ENCODE measurements at places on chromosomes 13 and 19. TPM values are rescaled to one million over a fixed set of nuclear protein-coding genes. Genes with fewer than 3 reads are reported as not detected.

URAD gene
- total RNA-seq = not detected

SPRED3 gene
- 2.6 TPM for total RNA-seq

ZNF30 gene
- 5.9 TPM for total RNA-seq

ZNF486 gene
- total RNA-seq = 15.5 TPM

ZNF560 gene
- total RNA-seq = 0.34 TPM

GIPC1 gene
- 31.7 TPM for total RNA-seq

CEACAM8 gene
- total RNA-seq = not detected

MAP4K1 gene
- 299 TPM for total RNA-seq

SHISA7 gene
- not detected for total RNA-seq

TMEM272 gene
- total RNA-seq = 1.00 TPM

GPR4 gene
- not detected for total RNA-seq

ZNF66 gene
- total RNA-seq = 16.7 TPM

ELSPBP1 gene
- not detected for total RNA-seq

ONECUT3 gene
- not detected for total RNA-seq

CAPS gene
- total RNA-seq = 25.0 TPM

FBXO27 gene
- not detected for total RNA-seq

ATXN8OS gene
- total RNA-seq = not detected

ATP4B gene
- not detected for total RNA-seq

GRCh38 chr19:38656171-38656981, 8.9 kb downstream of the ACTN4 start:
- peaks cover 36% of the 10 kb centered on the region for H3K36me3 ChIP-seq
- peak overlapping the region; percentile 88 for H3K27ac ChIP-seq
- H3K4me3 ChIP-seq = peak overlapping the region; percentile 72
- H3K4me1 ChIP-seq = peaks cover 61% of the 10 kb centered on the region
- peaks cover 2% of the 10 kb centered on the region for H3K27me3 ChIP-seq

GRCh38 chr19:13833330-13834243, 38.3 kb downstream of the ZSWIM4 start:
- peaks cover 30% of the 10 kb centered on the region for H3K36me3 ChIP-seq
- peaks cover 28% of the 10 kb centered on the region for H3K4me1 ChIP-seq
- H3K4me3 ChIP-seq = peak overlapping the region; percentile 88
- H3K27ac ChIP-seq = peak overlapping the region; percentile 83

- no peak overlapping the region for H3K27ac ChIP-seq
- DNase-seq = no peak
- no peaks in the 10 kb centered on the region for H3K27me3 ChIP-seq
Observed at GRCh38 chr13:113273851-113274590, 23.0 kb upstream of the LAMP1 start.

GRCh38 chr13:73082471-73082870, 23.7 kb downstream of the KLF5 start:
- no peak overlapping the region for H3K4me3 ChIP-seq
- no peak for DNase-seq
- H3K27ac ChIP-seq = no peak overlapping the region
- no peaks in the 10 kb centered on the region for H3K27me3 ChIP-seq
- no peaks in the 10 kb centered on the region for H3K4me1 ChIP-seq
- no peaks in the 10 kb centered on the region for H3K36me3 ChIP-seq

DNA sequence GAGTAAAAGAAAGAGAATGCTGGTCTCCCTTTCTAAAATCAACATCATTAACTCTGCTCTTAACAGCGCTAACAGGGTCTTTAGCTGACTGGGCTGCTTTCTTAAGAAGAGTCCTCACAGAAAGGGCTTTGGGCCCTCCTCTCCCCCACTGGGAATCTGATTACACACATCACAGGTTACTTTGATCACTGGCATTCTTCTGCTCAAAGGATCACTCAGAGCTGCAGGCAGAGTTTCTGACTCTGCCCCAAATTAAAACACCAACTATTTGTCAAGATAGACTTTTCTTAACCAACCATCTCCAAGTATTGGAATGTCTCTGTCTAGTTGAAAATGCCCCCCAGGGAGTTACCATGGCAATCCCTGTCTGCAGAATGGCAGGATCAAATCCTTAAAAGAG, 31.1 kb upstream of the SIAH3 start:
- peaks cover 10% of the 10 kb centered on the region for H3K27me3 ChIP-seq
- no peaks in the 10 kb centered on the region for H3K36me3 ChIP-seq
- no peak overlapping the region for H3K4me3 ChIP-seq
- no peaks in the 10 kb centered on the region for H3K4me1 ChIP-seq
- no peak for DNase-seq
- no peak overlapping the region for H3K27ac ChIP-seq

- no peaks in the 10 kb centered on the region for H3K4me1 ChIP-seq
- DNase-seq = no peak
- peaks cover 29% of the 10 kb centered on the region for H3K27me3 ChIP-seq
- no peaks in the 10 kb centered on the region for H3K36me3 ChIP-seq
- H3K4me3 ChIP-seq = no peak overlapping the region
Observed at GRCh38 chr19:15701757-15702533, 25.9 kb upstream of the OR10H2 start.

GRCh38 chr19:55275851-55276719, 3.8 kb downstream of the HSPBP1 start:
- peaks cover 2% of the 10 kb centered on the region for H3K36me3 ChIP-seq
- no peaks in the 10 kb centered on the region for H3K27me3 ChIP-seq
- peaks cover 20% of the 10 kb centered on the region for H3K4me1 ChIP-seq
- no peak overlapping the region for H3K4me3 ChIP-seq
- H3K27ac ChIP-seq = no peak overlapping the region

DNA sequence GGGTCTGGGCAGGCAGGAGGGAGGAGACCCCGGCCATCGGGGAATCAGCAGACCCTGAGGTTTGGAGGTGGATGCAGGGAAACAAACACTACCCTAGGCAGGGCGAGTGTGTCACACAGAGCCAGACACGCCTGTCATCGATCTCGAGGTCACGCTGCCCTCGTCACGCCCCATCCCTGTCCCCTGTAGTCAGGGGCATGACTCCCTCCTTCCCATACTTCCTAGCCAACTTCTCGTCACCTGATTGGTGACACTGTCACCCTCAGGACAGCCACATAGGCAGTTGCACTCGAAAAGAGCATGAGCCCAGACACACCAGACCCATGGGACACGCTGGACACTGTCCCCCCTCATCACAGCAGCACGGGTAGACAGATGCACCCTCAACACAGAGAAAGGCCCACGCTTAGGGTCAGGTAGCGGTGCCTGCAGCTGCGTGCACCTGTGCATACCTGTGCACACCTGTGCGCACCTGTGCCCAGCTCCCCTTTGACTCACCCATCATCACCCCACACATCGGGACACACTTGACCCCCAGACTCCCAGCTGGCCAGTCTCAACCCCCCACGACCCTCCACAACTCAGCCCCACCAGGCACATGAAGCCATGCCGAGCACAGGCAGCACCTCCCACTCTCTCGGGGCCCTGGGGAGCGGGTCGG, 11.9 kb downstream of the CILP2 start:
- no peak overlapping the region for H3K4me3 ChIP-seq
- DNase-seq = peak; percentile 27
- no peaks in the 10 kb centered on the region for H3K27me3 ChIP-seq
- peaks cover 3% of the 10 kb centered on the region for H3K4me1 ChIP-seq

DNA sequence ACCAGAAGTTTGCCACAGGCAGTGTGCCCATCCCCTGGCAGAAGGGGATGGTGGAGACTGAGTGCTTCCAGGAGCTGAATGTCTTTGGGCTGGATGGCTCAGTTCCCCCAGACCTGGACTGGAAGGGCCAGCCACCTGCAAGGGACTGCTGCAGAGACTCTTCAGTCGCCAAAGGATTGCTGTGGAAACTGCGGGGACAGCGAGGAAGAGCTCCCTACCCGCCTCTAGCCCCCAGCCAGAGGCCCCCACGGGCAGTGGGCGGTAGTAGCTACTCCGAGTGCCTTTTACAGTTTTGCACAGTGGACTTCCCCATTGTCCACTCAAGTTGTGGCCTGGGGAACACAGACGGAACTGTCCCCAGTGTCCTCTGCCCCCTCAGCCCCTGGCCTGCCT, 138.5 kb downstream of the ZDHHC20 start:
- H3K27me3 ChIP-seq = no peaks in the 10 kb centered on the region
- peaks cover 4% of the 10 kb centered on the region for H3K4me1 ChIP-seq
- no peak for DNase-seq
- H3K4me3 ChIP-seq = no peak overlapping the region
- no peak overlapping the region for H3K27ac ChIP-seq

DNA sequence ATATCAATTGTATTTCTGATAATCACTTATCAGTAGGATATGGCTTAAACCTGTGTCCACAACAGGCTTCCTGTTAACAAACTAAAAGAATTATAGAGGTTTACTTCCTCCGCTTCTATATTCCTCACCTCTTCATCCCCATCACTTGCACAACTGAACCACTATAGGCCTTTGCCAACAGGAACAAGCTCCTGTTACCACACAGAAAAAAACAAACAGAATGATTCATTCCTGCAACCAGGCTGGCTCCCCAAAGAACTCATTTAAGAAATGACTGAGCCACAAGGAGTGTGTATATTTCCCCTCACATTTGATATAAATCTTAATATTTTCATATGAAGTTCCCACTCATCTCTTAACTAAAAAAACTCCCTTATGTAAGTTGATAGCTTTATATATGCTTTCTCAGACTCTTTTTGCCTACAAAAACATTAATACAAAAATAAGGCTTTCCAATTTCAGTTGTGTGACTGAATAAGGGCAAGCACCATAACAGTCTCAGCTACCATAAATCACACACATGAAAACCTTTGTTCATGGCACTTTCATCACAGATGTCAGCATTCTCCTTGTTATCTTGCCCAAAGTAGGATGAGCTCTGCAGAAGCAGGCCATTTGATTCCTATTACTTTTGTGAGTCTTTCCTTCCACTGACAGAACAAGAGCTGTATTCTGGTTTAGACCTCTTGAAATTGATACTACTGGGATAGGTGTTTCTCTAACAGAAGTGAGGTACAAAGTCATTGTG, 366.8 kb downstream of the SLITRK1 start:
- H3K36me3 ChIP-seq = no peaks in the 10 kb centered on the region
- no peak overlapping the region for H3K27ac ChIP-seq
- DNase-seq = no peak
- no peaks in the 10 kb centered on the region for H3K27me3 ChIP-seq

DNA sequence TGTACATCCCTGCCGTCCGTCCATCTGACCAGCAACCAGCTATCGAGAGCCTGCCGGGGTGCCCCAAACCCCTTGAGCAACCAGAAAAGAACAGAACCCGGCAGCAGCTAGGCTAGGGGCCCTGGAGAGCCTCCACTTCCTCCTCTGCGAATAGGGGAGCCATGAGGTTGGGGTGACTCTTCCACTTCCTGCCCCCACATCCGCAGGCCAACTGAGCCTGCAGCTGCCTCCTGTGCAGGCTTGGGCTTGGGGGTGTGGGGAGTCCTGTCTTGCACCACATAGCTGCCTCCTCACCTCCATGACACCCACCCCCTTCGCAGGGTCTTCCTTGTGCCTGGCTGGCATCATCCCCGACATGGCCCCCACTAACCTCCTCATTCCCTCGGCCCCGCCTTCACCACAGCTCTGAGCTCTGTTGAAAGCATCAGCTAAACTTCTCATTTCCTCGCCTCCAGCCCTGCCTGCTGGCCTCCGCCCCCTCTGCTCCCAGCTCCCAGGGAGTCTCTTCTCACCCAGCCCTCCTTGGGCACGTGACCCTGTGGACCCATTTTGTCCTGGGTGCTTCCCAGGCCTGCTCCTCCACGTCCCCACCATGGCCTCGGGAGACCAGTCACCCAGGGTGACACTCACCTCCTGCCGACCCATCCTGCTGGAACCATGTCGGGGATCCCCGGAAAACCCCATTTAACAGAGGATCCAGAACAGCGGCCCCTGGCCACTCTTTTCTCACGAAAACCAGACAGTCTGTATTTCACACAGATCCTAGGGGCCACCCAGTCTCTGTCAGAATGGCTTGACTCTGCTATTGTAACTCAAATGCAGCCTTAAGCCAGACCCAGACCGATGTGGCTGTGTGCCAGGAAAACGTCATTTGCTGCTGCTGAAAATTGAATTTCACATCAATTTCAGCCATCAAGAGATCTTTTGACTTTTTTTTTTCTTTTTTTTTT, 50.4 kb downstream of the MYO9B start:
- peak; percentile 84 for DNase-seq
- H3K4me1 ChIP-seq = peaks cover 49% of the 10 kb centered on the region
- peaks cover 40% of the 10 kb centered on the region for H3K36me3 ChIP-seq
- peak overlapping the region; percentile 89 for H3K4me3 ChIP-seq

- peaks cover 1% of the 10 kb centered on the region for H3K27me3 ChIP-seq
- H3K27ac ChIP-seq = no peak overlapping the region
- no peak for DNase-seq
- no peaks in the 10 kb centered on the region for H3K36me3 ChIP-seq
- H3K4me1 ChIP-seq = no peaks in the 10 kb centered on the region
Observed at GRCh38 chr13:53126841-53127245, 98.2 kb downstream of the OLFM4 start.

GRCh38 chr19:43362179-43362578, 8.7 kb downstream of the CD177 start:
- H3K27ac ChIP-seq = no peak overlapping the region
- H3K4me3 ChIP-seq = no peak overlapping the region
- H3K4me1 ChIP-seq = no peaks in the 10 kb centered on the region
- no peak for DNase-seq
- H3K27me3 ChIP-seq = peaks cover 1% of the 10 kb centered on the region

- H3K4me1 ChIP-seq = peaks cover 5% of the 10 kb centered on the region
- no peak overlapping the region for H3K4me3 ChIP-seq
- no peaks in the 10 kb centered on the region for H3K27me3 ChIP-seq
- DNase-seq = no peak
- H3K27ac ChIP-seq = no peak overlapping the region
- peaks cover 48% of the 10 kb centered on the region for H3K36me3 ChIP-seq
Observed at GRCh38 chr13:27120011-27120410, 51.6 kb downstream of the USP12 start.

- no peaks in the 10 kb centered on the region for H3K4me1 ChIP-seq
- no peaks in the 10 kb centered on the region for H3K36me3 ChIP-seq
- no peak overlapping the region for H3K4me3 ChIP-seq
- DNase-seq = no peak
- no peak overlapping the region for H3K27ac ChIP-seq
- H3K27me3 ChIP-seq = no peaks in the 10 kb centered on the region
Observed at GRCh38 chr13:80157261-80157932, 183.5 kb downstream of the SPRY2 start.

GRCh38 chr13:27308941-27309340, 38.3 kb downstream of the RASL11A start:
- peaks cover 8% of the 10 kb centered on the region for H3K4me1 ChIP-seq
- no peak overlapping the region for H3K27ac ChIP-seq
- no peaks in the 10 kb centered on the region for H3K36me3 ChIP-seq

GRCh38 chr19:33628921-33629825, 7.4 kb downstream of the CHST8 start:
- H3K4me3 ChIP-seq = no peak overlapping the region
- H3K4me1 ChIP-seq = no peaks in the 10 kb centered on the region
- DNase-seq = no peak
- no peaks in the 10 kb centered on the region for H3K36me3 ChIP-seq
- H3K27ac ChIP-seq = no peak overlapping the region

Data from activated naive CD8-positive, alpha-beta T cell treated with anti-CD3 and anti-CD28 coated beads, Interleukin-2, amount 10 ng/mL, durations not matched to agents 7 days and 5 days (primary cell).